ENCODE measurements at places on chromosomes 4 and X.

DNA sequence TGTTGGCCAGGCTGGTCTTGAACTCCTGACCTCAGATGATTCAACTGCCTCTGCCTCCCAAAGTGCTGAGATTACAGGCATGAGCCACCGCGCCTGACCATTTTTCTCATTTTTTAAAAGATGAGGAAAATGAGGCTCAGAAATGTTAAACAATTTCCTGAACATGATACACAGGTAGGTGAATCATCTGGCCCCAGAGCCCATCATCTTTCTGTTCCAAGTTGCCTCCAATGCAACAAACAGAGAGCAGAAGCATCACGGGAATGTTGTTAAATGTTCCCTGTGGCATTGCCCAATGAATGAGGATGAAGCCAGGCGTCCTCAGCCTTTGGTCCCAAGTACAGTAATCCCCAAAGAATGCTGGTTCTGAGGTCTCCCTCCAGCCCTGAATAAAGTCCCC, 31.3 kb upstream of the ANXA5 start:
- DNase-seq = no peak

- DNase-seq = no peak
These were observed 197.8 kb downstream of the EDA start for GRCh38 chrX:69813677-69814076.

DNA sequence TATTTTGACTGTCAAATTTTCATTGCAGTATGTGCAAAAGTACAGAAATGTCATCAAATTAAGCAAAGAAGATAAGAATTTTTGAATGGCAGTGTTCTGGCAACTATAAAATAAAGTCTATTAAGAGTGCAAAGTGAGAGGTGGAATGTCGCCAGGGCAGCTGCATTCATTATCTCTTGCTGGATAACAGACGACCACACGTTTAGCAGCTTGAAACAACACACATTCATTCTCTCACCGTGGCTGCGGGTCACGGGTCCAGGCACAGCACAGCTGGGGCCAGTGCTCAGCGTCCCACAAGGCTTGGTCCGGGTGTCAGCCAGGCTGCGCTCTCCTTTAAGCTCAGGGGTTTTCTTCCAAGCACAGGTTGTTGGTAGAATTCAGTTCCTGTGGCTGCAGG, 113.9 kb downstream of the GPR143 start:
- no peak for DNase-seq

GRCh38 chr4:40831146-40831907, 81.6 kb downstream of the NSUN7 start:
- no peak for DNase-seq

GRCh38 chr4:102612824-102613366, 111.7 kb downstream of the NFKB1 start:
- DNase-seq = no peak

DNA sequence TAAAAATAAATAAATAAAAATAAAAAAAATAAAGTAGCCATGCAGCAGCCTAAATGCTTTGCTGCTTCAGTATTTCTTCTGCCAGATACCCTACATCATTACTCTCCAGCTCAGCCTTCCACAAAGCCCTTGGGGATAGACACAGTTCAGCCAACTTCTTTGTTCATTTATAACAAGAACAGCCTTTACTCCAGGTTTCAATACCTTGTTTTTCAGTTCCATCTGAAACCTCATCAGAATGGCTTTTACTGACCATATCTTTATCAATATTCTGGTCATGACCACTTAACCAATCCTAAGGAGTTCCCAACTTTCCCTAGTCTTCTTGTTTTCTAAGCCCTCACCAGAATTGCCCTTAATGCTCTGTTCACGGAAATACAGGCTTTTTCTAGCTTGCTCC, 128.3 kb upstream of the MED14 start:
- no peak for DNase-seq

DNA sequence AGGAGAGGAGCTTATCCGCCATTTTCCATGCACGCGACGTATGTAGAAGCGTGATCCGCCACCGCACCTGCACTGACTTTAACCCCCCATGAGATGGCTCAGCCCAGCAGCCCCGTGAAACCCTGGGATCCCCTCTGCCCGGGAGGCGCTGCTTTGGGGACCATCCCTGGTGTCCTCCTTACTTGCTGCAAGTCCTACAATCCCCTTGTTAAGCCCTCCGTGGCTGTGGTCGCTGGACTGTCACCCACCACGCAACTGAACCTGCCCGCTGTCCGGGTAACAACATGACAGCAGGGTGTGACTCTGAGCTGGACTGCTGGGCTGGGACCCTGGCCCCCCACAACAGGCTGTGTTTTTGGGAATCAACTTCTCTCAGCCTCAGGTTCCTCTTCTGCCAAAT, 44.7 kb upstream of the MAN2B2 start:
- no peak for DNase-seq

- DNase-seq = no peak
These were observed 30.7 kb downstream of the SLC4A4 start for GRCh38 chr4:71369536-71369935.

- DNase-seq = no peak
These were observed 18.2 kb downstream of the MAGEA9 start for GRCh38 chrX:149799938-149800337.

- no peak for DNase-seq
These were observed 385.4 kb upstream of the MAD2L1 start for GRCh38 chr4:120452001-120452400.

DNA sequence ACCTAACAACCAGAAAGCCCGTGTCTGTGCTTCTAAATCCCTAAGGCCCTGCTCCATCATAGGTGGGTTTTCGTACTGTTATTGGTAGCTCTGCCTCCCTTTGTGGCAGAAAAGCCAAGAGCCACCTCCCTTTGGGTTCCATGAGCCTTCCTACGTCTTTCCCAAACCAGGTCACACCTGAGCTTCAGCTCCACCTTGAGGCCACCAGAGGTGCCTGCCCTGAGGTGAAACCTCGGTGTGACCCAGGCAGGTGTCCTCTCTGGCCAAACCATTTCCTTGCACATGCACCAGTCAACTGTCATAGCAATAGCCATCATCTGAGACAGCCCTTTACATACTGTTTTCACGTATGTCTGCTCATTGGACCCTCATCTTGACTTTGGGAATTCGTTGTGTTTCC, 188.0 kb upstream of the RBPJ start:
- no peak for DNase-seq

- no peak for DNase-seq
These were observed 35.2 kb upstream of the GRIA2 start for GRCh38 chr4:157185363-157185762.

DNA sequence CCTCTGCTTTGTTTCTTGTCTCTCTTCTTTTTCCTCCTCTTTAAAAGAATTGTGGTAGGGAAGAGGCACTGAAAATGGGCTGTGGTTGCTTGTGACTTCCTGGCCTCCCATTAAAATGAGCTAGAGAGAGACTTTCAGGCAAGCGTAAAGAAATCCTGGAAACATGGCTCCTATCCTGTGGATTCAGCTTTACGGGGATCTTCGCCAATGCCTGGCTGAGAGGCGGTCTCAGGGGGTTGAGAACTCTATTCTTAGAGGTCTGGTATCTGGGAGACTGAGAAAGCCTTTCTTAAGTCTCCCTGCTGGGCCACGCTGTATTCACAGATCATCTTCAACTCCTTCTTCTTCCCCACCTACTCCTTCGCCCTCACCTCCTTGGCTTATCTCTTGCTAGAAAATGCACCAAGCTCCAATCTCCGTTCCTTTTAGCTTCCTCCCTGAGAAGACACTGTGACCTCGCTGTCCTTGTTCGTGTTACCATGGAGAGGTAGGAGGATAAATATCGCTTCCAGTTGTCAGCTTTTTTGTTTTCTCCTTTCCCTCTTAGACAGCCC, 542 bp upstream of the KLF8 start:
- DNase-seq = no peak

- DNase-seq = no peak
These were observed 5.8 kb downstream of the AFAP1 start for GRCh38 chr4:7933651-7934510.

DNA sequence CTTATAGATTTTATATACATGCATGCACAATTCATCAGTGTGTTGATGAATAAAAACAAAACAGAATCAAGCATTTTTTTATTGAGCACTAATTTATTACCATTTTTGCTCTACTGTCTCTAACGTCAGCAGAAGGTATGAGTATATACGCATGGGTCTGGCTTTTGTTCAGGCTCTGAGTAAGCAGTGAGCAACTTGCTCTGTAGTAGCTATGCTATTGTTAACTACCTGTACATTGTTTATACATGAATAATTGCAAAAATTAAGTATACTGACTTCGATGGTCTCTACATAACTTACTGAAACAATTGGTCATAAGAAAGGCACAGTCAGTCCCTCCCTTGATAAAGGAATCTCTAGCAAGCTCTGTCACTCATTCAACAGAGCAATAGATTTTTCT, 122.9 kb downstream of the RS1 start:
- no peak for DNase-seq

GRCh38 chr4:45323453-45324058, 597.2 kb upstream of the GNPDA2 start:
- no peak for DNase-seq

DNA sequence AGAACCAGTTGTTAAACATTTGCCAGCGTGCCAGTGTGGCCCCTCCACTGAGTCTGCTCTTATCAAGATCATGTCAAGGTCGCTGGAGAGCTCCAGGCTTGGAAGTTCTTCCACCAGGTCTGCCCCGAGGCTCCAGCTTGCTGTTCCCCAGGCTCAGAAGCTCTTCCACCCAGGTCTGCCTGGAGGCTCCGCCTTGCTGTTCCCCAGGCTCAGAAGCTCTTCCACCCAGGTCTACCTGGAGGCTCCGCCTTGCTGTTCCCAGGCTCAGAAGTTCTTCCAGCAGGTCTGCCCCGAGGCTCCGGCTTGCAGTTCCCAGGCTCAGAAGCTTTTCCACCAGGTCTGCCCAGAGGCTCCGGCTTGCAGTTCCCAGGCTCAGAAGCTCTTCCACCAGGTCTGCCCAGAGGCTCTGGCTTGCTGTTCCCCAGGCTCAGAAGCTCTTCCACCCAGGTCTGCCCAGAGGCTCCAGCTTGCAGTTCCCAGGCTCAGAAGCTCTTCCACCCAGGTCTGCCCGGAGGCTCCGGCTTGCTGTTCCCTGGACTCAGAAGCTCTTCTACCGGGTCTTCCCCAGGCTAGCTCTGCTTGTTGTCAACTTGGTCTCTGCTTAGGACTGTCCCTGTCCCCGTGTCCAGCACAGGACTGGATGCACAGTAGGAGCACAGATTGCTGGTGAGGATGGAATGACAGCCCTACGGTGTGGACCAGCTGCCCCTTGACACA, 54.4 kb downstream of the HMX1 start:
- no peak for DNase-seq

DNA sequence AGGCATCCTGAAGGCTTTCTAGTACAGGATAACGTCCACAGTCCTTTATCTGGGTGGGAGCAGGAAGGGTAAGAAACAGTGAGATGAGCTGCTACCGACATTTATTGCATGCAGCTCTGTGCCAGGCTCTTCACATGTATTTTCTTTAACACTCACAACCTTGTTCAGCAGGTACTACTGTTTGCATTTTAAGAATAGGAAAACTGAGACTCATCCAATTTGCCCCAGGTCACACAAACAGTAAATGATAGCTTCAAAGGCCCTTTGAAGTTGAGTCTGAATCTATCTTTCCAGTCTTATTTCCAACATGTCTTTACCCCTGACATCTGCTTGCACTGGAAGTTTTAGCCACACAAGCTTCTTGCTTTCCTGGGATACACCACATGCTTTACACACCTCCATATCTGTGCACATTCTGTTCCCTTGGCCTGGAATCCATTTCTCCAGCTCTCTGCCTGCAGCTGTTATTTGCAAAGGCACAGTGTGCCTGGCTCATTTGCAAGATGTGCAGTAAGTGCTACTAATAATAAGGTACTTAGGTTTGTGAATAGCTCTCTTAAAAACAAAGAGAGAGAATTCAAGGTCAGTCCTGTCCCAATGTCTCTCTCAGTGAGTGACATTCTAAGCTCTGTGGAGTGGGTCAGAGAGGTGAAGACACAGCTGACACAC, 61.2 kb downstream of the METTL14 start:
- peak; percentile 10 for DNase-seq

DNA sequence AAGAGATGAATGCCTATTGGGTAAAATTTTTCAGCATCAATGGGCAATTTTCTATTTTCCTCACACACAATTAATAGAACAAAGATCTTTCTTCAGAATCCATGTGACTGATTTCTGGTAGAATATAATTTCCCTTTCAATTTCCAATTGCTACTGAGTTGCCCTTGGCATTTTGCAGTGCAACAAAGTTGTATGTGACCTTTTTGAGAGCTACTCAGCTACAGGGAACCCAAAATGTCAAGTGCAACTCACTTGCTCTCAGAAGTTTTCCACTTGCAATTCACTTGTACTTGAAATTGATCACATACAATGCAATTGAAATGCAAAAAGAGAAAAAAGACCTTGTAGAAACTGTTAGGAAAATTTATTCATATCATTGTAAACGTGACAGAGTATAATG, 245.5 kb downstream of the BANK1 start:
- no peak for DNase-seq

DNA sequence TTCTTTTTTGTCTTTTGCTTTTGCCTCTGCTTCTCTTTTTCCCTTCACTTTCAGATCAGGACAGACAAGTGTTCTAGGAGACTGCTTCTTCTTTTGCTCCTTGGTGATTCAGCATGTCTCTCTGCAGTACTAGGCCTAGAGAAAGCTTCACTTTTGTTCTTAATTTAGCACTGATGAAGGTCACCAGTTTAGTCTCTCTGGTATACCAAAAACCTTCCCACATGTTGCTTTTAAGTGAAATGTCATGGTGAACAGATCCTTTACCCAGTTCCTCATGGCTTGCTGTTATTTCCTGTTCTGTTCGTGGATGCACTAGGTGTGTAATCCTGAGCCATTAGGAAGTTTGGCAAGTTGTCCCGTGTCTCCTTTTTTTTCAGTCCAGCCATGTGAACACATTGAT, 53.3 kb downstream of the NBDY start:
- DNase-seq = no peak

DNA sequence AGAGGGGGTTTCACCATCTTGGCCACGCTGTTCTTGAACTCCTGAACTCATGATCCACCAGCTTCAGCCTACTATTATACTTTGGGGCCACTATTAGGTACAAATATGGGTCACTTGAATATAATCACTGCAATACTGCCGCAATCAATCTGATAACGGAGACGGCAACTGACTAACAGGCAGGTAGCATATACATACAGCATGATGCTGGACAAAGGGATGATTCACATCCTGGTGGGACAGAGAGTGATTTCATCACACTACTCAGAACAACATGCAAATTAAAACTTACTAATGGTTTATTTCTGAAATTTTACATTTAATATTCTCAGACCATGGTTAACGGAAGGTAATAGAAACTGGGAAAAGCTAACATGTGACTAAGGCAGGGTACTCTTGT, 10.9 kb downstream of the LRBA start:
- no peak for DNase-seq
